Upper lobe of right lung (tissue), 1 donor: ENCODE measurements at places on chromosomes 6 and 20.

GRCh38 chr6:151004383-151005024 lies 139.0 kb downstream of the MTHFD1L start:
- no peak for DNase-seq

DNA sequence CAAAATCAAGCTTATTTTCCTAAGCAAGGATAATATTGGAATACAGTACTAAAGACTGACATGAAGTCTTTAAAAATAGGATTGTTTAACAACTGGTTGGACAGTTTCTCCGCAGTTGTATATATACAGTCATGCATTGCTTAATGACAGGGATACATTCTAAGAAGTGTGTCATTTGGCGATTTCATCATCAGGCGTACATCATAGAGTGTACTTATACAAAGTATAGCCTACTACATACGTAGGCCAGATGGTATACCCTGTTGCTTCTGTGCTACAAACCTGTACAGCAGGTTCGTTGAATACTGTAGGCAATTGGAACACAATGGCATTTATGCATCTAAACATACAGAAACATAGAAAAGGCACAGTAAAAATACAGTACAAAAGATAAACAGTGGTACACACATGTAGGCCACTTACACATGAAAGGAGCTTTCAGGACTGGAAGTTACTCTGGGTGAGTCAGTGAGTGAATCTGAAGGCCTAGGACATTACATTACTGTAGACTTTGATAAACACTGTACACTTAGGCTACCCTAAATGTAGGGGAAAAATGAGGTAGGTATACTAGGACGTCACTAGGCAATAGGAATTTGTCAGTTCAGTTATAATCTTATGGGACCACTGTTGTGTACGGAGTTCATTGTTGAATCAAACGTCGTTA lies 20.1 kb downstream of the HECA start:
- no peak for DNase-seq

DNA sequence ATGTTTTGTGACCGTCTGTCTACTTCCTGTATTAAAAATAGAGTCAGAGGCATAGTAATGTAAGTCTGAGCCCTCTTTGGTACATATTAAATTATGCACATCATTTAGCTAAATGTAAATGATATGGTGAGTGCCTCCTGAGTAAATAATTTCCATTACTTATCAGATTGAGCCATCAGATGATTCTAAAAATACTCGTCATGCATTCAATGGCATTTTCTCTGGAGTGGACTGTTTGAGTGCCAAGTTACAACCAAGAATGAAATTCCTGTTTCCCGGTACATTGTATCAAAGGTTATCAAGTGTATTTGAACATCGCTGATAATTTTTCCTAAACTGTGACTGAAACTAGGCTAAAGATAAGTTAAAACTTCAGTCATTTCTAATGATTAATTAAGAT lies 81.0 kb downstream of the AKAP7 start:
- DNase-seq = no peak

DNA sequence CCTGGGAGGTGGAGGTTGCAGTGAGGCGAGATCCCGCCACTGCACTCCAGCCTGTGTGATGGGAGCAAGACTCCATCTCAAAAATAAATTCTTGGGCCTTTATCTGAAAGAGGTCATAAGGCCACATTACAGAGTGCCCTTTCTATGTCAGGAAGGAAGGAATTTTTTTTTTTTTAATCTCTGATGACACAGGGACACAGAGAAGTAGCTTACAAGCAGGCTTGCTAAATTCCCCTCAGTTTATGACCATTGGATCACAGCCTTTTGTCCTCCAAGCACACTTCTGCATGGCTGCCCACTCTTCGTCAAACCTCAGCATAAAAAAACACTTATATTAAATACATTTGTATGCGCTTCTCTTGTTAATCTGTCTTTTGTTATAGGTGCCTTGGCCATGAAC lies 7.5 kb upstream of the IFNGR1 start:
- DNase-seq = no peak

GRCh38 chr20:18742841-18743240 lies 70.7 kb upstream of the SCP2D1 start:
- no peak for DNase-seq

DNA sequence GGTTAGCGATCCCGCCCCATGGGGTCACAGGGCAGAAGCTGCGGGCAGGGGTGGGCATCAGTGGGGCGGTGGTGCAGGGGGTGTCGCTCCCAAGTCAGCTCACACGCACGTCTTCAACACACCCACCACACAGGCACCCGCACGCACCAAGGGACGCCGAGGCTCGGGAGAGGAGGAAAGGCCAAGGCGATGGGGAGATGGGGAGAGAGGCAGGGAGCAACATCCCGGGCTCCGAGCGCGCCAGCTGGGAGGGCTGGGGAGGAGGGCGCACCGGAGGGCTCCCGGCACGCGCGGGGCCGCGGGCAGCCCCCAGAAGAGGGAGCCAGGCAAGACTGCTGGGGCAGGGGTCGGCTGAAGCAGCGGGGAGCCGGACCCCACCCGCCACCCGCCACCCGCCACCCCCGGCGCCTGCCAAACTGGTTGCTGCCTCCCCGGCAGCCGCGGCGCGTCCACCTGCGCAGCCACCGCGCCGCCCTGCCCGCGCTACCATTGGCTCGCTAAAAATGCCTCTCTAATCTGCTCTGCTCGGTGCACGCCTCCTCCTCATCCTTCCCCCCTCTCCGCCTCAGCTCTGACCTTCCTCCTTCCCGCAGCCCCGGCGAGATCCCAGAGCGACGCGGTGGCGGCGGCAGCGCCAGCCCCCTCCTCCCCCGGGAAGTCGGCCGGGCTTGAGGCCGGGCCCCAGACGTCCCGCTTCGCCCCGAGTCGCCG lies at the start of gene PACSIN1:
Gene PACSIN1 (plus strand): TSS at position 546 of the 711 bp plus-strand sequence. CDS start 60,230 bp downstream, outside the sequence.
- DNase-seq = no peak

DNA sequence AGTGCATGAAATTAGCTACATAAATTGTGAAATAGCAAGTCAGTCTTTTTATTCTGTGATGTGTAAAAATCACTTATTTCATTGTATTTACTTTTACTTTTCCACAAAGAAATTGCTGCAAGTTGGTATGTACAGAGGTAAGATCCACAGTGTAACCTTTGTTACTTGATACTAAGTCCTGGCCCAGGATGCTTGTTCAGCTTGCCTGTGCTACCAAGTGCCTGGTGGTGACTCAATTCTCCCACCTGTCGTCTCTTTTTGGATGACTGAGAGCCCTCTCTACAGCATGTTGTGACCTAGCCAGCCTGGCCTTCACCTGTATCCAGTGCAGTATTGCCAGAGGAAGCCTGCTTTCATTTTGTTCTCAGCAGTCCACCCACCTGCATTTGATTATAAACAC lies 54.9 kb downstream of the ANKRD6 start:
- no peak for DNase-seq

DNA sequence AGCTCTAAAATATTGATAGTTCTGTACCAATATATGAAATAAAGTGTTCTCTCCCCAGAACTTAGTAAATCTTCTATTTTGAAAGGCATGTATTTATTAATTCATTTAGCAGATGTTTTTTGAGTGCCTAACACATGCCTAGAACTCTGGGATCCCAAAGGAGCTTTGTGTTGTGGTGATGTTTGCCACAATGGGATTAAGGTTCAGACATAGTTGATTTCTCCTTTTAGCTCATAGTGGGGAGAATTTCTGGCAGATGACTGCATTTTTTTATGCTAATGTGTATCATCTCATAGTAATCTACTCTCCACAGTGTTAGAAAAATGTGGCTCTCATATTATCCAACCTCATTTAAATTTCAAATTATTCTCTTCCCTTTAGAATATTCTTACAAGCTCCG lies 21.7 kb downstream of the MYB start:
- no peak for DNase-seq

GRCh38 chr6:79640146-79641111 lies 9.3 kb downstream of the SH3BGRL2 start:
- no peak for DNase-seq

- no peak for DNase-seq
Measured at GRCh38 chr6:116395647-116396046, 24.9 kb downstream of the DSE start.

DNA sequence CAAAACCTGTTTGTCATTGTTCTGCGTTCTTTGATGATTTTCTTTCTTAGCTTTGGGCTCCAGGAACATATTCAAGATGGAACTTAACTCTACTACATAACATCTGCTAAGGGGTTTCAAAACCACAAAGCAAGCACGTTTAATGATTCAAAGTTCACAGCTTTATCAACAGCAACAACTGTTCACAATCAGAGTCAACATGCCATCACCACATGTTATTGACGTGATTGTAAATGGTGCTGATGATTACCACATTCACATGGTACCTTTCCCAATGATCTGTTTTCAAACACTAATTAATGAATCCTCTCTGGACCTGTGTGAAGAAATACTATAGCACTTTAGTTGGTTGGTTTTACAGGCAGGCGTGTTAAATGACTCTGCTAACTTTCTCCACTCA lies 180.6 kb upstream of the CEP162 start:
- DNase-seq = no peak

DNA sequence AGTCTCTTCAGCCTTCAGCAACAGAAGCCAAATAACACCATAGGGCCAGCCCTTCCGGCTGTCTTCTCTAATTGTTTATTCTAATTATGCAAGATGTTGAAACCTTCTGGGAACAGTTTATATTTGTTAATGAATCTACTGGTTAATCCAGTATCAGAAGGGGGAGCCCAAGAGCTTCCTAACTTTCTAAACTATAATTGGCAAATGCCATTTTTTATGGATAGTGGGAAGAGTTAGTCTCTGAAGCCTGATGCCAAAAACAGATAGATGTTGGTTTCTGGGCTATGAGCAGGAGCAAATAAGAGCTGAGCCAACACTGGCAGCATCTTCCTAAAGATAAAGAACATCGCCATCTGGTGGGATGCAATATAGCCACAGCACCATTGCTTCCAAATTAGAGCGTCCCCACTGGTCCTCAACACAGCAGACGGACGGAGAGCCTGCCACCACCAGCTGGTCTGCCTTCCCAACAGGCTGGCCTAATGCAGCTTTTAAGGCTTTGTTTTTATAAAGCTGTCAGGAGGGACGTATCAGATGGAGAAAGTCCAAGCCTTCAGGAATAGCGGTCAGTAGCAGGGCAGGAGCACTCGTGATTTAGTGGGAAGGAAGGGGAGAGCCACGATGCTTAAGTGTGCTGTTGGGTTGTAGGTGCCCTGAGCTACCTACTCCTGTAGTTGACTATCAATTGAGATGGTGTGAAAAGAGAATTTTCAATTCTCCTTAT lies 118.8 kb downstream of the RALGAPA2 start:
- no peak for DNase-seq

GRCh38 chr6:119182216-119182803 lies 103.8 kb upstream of the FAM184A start:
- no peak for DNase-seq

DNA sequence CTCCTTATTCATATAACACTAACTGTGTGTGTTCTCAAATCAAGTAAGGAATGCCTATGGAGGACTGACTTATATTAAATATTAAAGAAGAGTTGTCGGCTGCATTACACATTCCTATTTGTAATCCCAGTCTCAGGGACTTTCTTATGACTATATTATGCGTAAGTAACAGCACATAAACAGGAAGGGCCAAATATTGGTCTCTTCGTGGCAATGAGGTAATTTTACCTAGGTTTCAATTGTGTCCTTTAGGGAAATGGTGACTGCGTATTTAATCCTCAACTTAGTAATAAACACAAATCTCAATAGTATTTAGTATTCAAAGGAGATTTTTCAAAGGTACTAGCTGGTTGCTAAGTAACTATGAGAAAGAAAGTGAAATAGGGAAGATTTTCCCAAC lies 22.8 kb upstream of the EPM2A start:
- DNase-seq = no peak

GRCh38 chr20:17560344-17561074 lies 9.4 kb upstream of the DSTN start:
- DNase-seq = no peak

DNA sequence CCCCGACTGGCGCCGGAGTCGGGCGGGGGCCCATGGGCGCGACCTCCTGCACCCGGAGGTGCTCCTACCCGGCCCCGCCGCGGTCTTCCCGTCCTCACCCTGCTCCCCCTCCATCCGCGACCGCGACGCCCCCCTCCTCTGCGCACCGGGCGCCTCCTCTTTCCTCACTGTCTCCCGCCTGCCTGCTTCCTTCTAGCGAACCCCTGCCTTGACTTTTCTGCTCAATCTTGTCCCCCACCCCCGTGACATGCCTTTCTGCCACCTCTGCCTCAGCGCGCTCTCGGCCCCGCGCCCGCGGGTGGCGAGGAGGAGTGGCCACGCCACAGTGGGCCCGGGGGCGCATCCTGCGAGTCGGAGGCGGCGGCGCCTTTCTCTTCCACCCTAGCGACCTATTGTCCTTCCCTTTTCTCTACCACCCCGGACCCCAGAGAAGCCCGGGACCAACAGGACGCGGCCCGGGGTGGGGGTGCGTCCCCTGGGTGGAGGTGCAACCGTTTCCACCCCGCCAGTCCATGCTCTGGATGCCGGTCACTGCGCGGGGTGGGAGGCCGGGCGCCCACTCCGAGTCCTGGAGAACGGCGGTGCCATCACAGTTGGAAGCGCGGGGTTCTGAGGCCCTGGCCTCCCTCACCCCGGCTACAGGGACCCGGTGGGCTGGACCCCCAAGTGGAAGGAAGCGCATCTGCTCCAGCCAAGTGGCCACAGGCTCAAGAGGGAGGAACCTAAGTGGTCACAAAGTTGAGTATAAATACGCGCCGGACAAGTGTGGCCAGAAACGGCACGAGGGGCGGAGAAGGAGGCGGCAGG lies 2.0 kb downstream of the PDE10A start:
- no peak for DNase-seq

GRCh38 chr20:11110535-11110934 lies 436.7 kb upstream of the JAG1 start:
- no peak for DNase-seq

- DNase-seq = no peak
Measured at GRCh38 chr20:43977962-43978361, 63.3 kb downstream of the TOX2 start.

GRCh38 chr20:20426655-20426907 lies 58.7 kb downstream of the INSM1 start:
- no peak for DNase-seq

DNA sequence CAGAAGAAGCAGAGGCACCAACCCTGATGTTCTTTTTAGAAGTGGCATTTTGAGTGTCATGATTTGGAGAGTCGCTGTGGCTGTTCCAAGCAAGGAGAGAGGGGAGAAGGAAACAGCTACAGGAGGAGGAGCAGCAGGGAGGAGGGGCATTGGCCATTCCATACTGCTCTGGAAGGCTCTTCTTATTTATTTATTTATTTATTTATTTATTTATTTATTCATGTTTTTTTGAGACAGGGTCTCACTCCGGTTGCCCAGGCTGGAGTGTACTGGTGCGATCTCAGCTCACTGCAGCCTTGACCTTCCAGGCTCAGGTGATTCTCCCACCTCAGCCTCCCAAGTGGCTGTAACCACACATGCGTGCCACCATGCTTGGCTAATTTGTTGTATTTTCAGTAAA lies 178.3 kb upstream of the PROKR2 start:
- DNase-seq = no peak

GRCh38 chr6:155201461-155202226 lies 62.2 kb upstream of the CLDN20 start:
- no peak for DNase-seq

DNA sequence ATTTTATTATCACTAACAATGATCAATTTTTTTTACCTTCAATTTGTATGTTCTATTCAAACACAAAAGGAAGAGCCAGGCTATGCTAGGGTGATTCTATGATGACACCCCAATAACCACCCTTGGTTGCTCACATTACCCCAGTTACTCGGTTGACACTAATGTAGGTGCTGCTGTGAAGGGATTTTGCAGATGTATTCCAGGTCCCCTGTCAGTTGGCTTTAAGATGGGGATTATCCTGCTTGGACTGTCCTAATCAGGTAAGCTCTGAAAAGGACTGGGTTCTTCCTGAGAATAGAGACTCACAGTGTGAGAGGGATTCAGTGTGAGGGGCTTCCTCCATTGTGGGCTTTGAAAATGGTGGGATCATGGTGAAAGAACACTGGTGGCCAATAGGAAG lies 11.9 kb downstream of the HLA-A start:
- DNase-seq = no peak

GRCh38 chr6:112997421-112998085 lies 650.4 kb downstream of the RFPL4B start:
- no peak for DNase-seq
